ENCODE measurements at places on chromosomes 4 and X. TPM values are rescaled to one million over a fixed set of nuclear protein-coding genes. Genes with fewer than 3 reads are reported as not detected.

- no peak for DNase-seq
These were observed 52.2 kb downstream of the AFM start for GRCh38 chr4:73533515-73534422.

GRCh38 chrX:65740909-65741308, 73.5 kb downstream of the MSN start:
- DNase-seq: no peak

Gene SPANXN3
- not detected for total RNA-seq

Gene CDX4
- not detected for total RNA-seq

Gene GPC4
- total RNA-seq: not detected

Data from activated CD4-positive, alpha-beta memory T cell treated with anti-CD3 and anti-CD28 coated beads for 36 hours (primary cell).